ENCODE measurements at places on chromosomes 3 and 15. TPM values are rescaled to one million over a fixed set of nuclear protein-coding genes. Genes with fewer than 3 reads are reported as not detected.

DNA sequence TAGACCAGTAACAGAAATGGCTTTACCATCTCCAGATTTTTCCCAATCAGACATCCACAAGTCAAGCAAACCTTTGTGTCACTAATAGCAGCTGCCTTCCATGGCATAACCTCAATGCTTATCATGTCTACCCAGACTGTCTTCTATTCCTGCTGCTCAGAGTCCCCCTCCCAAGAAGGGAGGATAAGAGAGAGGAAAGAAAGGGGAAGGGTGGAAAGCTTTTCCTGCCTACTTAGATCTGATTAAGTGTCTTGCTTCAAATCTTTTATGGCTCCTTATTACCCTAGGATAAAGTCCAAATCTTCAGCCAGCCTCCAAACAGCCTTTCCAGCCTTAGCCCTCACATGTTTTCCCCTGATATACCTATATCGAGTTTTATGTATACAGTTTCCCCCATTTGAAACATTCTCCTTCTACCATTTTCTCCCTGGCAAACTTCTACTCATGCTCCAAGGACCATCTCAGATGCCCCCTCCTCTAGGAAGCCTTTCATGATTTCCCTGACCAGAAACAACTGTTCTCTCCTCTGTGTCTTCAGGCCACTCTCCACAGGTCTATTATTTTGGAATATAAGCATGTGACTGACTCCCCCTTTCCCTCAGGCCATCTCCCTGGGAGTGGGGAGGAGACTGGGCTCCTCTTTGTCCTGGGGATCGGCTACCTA is 7.9 kb upstream of the SSUH2 start:
- DNase-seq = no peak

AMIGO3 gene
- 0.19 TPM for polyA plus RNA-seq

FOXB1 gene
- polyA plus RNA-seq = not detected

DNA sequence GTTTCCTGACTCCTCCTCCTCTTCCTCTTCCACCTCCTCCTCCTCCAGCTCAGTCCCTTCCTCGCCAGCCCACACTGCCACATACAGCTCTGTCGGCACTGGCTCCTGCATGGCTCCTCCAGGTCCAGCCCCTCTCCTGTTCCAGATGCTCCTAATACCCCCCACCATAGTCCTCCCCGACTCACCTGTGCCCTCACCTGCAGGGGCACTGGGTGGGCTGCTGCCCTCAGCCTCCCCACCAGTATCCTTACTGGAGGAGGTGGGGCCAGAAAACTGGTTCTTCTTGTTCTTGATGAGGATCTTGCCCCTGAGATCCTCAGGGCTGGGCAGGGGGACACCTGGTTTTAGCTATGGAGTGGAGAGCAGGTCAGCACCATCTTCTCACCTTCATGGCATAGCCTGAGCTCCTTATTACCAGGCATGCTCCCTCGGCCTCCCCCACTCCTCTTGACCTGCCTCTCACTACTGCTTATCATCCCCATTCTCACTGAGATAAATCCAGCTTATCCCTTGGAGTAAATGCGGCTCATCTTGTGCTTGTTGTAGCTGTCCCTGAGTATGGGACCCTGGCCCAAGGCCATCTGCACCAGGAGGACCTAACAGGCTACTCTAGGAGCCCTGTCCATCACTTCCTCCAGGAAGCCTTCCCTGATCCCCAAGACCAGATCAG is 11.0 kb downstream of the PLCB2 start:
- no peak for DNase-seq

RBM15B gene
- polyA plus RNA-seq = 12.4 TPM

DNA sequence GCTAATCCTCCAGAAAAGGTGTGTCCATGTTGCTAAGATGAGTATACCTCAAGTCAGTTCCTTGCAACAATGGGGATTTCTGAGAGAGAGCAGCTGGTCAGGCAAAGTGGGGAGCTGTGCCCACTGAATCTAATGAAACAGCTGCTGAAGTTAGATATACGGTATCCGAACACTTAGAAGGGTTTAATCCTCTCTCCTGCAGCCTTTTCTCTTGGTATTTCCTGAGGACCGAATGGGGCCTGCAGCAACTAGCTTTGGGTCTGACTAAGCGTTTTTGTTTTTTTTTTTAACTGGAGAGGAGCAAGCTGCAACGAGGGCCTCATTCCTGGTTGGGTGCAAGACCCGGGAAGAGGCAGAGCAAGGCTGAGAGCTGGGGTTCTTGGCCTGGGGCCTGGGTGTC is 37.6 kb upstream of the BNC1 start:
- DNase-seq = no peak

- DNase-seq = peak; percentile 6
Observed at GRCh38 chr15:50718700-50719125, 32.1 kb upstream of the TRPM7 start.

XRN1 gene
- 2.3 TPM for polyA plus RNA-seq

- DNase-seq = no peak
Observed at GRCh38 chr15:87620393-87620792, 636.1 kb downstream of the NTRK3 start.

GRCh38 chr15:60390231-60390630 is 7.6 kb downstream of the ANXA2 start:
- DNase-seq = no peak

BFSP2 gene
- 2.7 TPM for polyA plus RNA-seq

GRCh38 chr3:188152660-188153436 is 1.1 kb upstream of the LPP start:
- peak; percentile 49 for DNase-seq

GRCh38 chr3:42961633-42962032 is 17.5 kb upstream of the GASK1A start:
- peak; percentile 29 for DNase-seq

DNA sequence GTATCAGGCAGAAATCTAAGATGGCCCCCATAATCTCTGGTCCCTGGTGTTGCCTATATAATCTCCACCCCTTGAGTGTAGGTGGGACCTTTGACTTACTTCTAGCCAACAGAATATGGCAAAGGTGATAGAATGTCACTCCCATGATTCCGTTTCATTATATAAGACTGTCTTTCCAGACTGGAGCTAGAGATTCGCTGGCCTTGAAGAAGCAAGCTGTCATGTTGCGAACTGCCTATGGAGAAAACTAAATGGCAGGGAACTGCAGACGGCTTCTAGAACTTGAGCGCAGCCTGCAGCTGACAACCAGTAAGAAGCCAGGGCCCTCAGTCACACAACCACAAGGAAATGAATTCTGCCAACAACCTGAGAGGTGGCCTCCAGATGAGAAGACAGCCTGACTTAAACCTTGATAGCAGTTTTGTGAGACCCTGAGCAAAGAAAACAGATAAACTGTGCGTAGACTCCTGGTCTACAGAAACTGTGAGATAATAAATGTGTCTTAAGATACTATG is 2.2 kb upstream of the KPNA1 start:
- DNase-seq = no peak

DNA sequence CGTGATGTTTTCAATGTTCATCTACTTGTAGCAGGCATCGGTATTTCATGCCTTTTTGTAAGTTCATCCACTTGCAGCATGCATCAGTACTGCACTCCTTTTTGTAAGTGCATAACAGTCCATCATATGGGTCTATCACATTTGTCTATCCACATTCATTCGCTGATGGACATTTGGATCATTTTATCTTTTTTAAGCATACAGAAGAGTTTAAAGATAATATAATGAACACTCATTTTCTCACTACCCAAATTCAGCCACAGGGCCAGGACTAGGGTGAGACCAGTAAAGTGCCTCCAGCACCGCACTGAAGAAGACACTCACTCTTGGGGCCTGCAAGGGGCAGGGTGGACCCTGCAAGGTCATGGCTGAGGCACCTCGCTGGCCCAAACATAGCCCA is 309.6 kb downstream of the UACA start:
- DNase-seq = no peak

DNA sequence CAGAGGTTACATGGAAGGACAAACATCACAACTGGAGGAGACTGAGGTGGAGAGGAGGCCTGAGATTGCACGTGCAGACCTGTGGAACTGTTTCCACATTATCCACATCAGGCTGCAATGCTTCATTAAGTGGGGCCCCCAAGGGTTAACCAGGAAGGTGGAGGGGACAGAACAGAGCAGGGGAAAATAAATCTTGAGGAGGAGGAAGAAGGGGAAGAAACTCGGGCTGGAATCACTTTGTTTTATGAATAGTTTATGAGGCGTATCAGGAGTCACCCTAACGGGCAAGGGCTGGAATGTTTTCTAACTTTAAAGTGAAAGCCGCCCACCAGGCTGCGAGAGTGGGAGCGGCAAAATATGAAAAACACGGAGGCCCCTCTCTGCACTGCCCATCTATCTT is 154.9 kb downstream of the WNT5A start:
- DNase-seq = no peak

GRCh38 chr3:117567906-117568305 is 858.3 kb downstream of the TUSC7 start:
- DNase-seq = no peak

GRCh38 chr15:91461377-91461776 is 361.3 kb downstream of the SV2B start:
- no peak for DNase-seq

- DNase-seq = no peak
Observed at GRCh38 chr3:189982321-189982945, 138.3 kb downstream of the P3H2 start.

- peak; percentile 69 for DNase-seq
Observed at GRCh38 chr15:40932649-40933516, 3.7 kb downstream of the DLL4 start.

CCDC33 gene
- not detected for polyA plus RNA-seq

CYP11A1 gene
- polyA plus RNA-seq = 2.5 TPM

Measured in stomach (tissue), 19 donors.